ENCODE measurements at places on chromosomes 6 and 20. TPM values are rescaled to one million over a fixed set of nuclear protein-coding genes. Genes with fewer than 3 reads are reported as not detected.

DNA sequence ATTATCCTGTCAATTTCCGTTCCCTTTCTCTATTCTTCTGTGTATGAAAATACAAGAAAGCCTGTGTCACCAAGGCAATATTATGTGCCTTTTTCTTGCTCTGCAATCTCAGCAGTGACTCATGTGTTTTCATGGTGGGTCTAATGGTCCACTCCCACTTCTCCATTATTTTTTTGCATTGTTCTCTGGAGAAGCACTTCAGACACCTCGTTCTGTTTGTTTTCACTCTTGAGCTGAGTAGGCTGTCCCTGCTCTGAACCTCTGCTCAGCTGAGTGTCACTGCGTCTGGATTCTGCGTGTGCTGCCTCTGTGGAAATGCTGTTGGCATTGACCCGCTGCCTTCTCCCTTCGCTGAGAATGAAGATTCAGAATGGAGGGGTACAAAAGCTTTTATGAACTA is 230.6 kb downstream of the TMEM242 start:
- DNase-seq, result no peak

DNA sequence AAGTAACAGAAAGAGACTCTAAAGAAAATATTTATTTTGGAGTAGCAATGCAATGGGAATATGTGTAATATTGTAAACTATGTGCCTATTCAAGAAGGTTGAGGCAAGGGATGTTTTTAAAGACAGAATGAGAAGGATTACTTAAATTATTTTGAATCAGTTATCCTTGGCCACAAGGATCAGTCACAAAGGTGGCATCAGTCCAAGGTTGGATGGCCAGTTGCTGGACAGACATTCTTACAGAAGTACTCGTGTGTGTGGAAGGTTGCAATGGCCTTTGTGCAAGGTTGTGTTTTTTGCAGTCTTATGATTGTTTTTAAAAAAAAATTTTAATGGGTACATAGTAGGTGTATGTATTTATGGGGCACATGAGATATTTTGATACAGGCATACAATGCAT is 2.0 kb downstream of the QRSL1 start:
- DNase-seq, result no peak

Gene MLN
- not detected for total RNA-seq

Gene GDAP1L1
- not detected for total RNA-seq

Gene PTPRK
- total RNA-seq, result 10.0 TPM
